Right ventricle myocardium superior (tissue), 1 donor: ENCODE measurements at places on chromosomes 12 and 14. TPM values are rescaled to one million over a fixed set of nuclear protein-coding genes. Genes with fewer than 3 reads are reported as not detected.

Gene NAV3
- 3.3 TPM for total RNA-seq

Gene SOAT2
- not detected for total RNA-seq

Gene SCNN1A
- not detected for total RNA-seq

Gene PLA2G1B
- total RNA-seq, result not detected

Gene SPX
- 11.0 TPM for total RNA-seq

Gene CD4
- total RNA-seq, result 10.4 TPM

Gene CCDC88C
- total RNA-seq, result 2.9 TPM

Gene LMNTD1
- not detected for total RNA-seq

Gene CMA1
- total RNA-seq, result 1.9 TPM

Gene PLEKHG7
- not detected for total RNA-seq

Gene CCDC38
- total RNA-seq, result 0.08 TPM

Gene DBX2
- total RNA-seq, result 0.08 TPM

Gene CCDC85C
- 46.6 TPM for total RNA-seq

Gene CYP27B1
- total RNA-seq, result not detected

Gene PLEKHD1
- total RNA-seq, result 0.22 TPM

Gene KRT75
- not detected for total RNA-seq

Gene RNASE2
- 2.5 TPM for total RNA-seq

Gene LUM
- 34.6 TPM for total RNA-seq

Gene OR6C6
- not detected for total RNA-seq

Gene KRT79
- total RNA-seq, result not detected

Gene TAS2R46
- not detected for total RNA-seq

Gene TBC1D30
- total RNA-seq, result 0.83 TPM

Gene ADAM21
- total RNA-seq, result 0.48 TPM

Gene CHFR
- total RNA-seq, result 10.5 TPM

Gene IL26
- total RNA-seq, result not detected

Gene SINHCAF
- total RNA-seq, result 7.5 TPM

Gene SLC8A3
- 0.16 TPM for total RNA-seq

Gene INHBC
- total RNA-seq, result not detected
